ENCODE measurements at places on chromosomes 16 and 17. TPM values are rescaled to one million over a fixed set of nuclear protein-coding genes. Genes with fewer than 3 reads are reported as not detected.

The JUP gene
- total RNA-seq: 15.8 TPM

The SLC5A11 gene
- not detected for total RNA-seq

The PPY gene
- not detected for total RNA-seq

The SOST gene
- total RNA-seq: 0.50 TPM

The SEPTIN12 gene
- 0.28 TPM for total RNA-seq

The TM4SF5 gene
- total RNA-seq: not detected

DNA sequence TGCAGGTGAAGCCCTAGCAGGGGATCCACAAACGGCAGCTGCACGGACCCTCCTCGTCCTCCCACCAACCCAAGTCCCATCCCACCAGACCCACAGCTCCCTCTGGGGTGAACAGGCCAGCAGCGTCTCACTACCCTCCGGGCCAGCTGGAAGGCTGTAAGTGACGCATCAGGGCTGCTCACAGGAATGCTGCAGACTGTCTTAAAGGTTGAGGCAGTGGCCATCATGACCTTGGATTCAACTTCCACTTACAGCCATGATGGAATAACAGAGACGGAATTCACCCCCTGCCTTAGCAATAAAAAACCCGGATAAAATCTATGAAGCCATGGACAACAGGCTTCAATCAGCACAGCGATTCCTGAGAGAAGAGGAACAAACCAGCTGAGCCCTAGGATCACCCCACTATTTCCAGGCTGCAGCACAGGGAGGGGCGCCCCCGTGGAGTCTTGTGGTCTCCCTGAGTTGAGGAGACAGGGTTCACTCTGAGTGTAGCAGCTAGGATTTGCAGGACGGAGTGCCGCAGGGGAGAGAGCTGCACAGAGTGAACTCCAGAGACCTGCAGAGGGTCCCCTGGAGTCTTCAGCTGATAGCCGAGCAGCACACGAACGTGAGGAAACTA lies 10.5 kb downstream of the FAM83G start:
- no peak for DNase-seq
- H3K36me3 ChIP-seq: no peaks in the 10 kb centered on the region
- no peaks in the 10 kb centered on the region for H3K27me3 ChIP-seq
- no peak overlapping the region for H3K4me3 ChIP-seq
- no peaks in the 10 kb centered on the region for H3K4me1 ChIP-seq

DNA sequence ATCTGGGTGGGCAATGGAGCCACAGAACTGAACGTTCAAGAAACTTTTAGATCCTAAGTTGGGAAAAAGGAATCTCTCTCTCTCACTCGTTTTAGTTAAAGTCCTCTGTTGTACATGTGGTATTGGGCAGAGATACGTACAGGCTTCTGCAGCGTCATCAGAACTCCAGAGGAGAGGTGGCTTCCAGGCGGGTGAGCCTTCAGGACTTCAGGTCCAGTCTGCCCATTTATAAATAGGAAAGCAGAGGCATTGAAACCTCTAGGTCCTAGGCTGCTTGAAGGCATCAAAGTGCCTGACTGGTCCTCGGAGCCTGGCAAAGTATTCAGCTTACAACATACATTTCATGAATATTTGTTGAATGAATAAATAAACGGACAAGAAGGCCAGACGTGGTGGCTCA lies 8.1 kb upstream of the TNFRSF13B start:
- H3K27ac ChIP-seq: no peak overlapping the region
- no peaks in the 10 kb centered on the region for H3K36me3 ChIP-seq
- no peak overlapping the region for H3K4me3 ChIP-seq
- H3K4me1 ChIP-seq: no peaks in the 10 kb centered on the region
- DNase-seq: no peak

- no peak for DNase-seq
- no peak overlapping the region for H3K27ac ChIP-seq
- H3K36me3 ChIP-seq: peaks cover 42% of the 10 kb centered on the region
- H3K27me3 ChIP-seq: no peaks in the 10 kb centered on the region
- no peak overlapping the region for H3K4me3 ChIP-seq
- peaks cover 45% of the 10 kb centered on the region for H3K4me1 ChIP-seq
Measured at GRCh38 chr17:57648720-57649119, 96.4 kb downstream of the CCDC182 start.

- no peak overlapping the region for H3K27ac ChIP-seq
- DNase-seq: no peak
- peaks cover 10% of the 10 kb centered on the region for H3K4me1 ChIP-seq
- H3K4me3 ChIP-seq: no peak overlapping the region
Measured at GRCh38 chr17:37605813-37606505, 3.3 kb downstream of the SYNRG start.

DNA sequence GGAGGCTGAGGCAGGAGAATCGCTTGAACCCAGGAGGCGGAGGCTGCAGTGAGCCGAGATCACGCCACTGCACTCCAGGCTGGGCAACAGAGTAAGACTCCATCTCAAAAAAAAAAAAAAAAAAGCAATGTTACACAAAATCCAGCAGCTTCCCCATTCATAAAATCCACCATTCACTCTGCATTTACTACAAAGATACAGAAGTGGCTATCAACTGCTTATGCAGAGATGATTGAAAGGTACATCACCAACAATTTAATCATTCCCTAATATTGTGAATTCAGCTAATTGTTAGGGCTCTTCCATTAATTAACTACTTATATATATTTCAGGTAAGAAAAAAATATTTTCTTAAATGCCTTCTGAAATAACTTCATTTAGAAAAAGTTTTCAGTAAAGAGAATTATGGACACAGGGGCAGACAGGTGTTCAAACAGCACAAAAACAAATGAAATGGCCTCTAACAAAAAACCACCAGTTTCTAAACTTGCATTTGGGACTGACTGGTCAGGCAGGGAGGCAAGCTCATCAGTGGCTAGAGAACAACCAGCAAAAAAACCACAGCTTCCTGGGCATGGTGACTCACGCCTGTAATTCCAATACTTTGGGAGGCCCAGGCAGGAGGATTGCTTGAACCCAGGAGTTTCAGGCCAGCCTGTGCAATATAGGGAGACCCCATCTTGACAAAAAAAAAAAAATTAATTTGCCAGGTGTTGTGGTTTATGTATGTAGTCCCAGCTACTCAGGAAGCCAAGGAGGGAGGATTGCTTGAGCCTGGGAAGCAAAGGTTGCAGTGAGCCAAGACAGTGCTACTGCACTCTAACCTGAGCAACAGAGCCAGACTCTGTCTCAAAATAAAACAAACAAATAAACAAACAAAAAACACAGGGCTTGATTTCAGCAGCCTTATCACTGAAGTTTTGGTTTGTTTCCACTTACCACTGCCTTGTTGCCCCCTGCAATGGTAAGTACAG lies 26.3 kb downstream of the ERN1 start:
- H3K27me3 ChIP-seq: no peaks in the 10 kb centered on the region
- DNase-seq: no peak
- no peak overlapping the region for H3K4me3 ChIP-seq
- no peaks in the 10 kb centered on the region for H3K4me1 ChIP-seq

GRCh38 chr17:1173432-1174262 lies 6.1 kb downstream of the ABR start:
- no peak overlapping the region for H3K4me3 ChIP-seq
- peaks cover 34% of the 10 kb centered on the region for H3K36me3 ChIP-seq
- no peaks in the 10 kb centered on the region for H3K27me3 ChIP-seq
- DNase-seq: no peak

- no peaks in the 10 kb centered on the region for H3K27me3 ChIP-seq
- peak overlapping the region; percentile 97 for H3K27ac ChIP-seq
- DNase-seq: peak; percentile 16
- peaks cover 11% of the 10 kb centered on the region for H3K4me1 ChIP-seq
- H3K4me3 ChIP-seq: peak overlapping the region; percentile 84
Measured at GRCh38 chr16:74607310-74607961, 522 bp upstream of the GLG1 start.

DNA sequence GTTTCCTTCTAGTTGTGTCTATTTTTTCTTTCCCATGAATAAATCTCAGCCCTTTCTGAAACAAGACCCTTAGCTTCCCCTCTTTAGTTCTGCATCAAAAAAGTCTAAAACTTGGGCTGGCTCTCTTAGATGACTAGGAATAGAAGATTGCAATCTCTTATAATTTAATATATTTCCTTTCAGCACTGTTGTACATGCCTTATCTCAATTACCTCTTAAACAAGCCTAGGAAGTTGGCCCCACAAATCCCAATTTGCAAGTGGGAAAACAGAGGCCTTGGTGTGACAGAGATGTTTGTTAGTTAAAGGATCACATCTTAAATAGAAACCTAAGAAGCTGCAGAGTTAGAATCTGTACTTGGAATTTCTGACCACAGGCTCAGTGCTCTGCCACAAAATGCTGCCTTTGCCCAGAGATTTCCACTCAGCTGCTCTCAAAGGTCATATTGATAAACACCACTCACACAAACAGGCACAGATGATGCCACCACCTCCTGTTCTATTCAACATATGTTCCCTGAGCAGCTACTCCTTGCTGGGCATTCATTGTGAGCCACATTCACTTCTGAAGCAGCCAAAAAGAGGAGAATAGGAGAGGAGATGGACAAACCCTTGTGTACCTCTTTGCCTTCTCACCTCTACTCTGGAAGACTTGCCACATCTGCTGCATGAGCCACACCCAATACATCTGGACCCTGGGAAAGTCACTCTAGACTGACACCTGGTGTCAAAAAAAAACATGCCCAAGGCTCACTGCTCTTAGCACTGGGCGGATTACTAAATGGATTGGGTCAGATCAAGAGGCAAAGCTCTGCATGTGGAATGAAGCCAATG lies 5.5 kb downstream of the CCDC182 start:
- H3K36me3 ChIP-seq: no peaks in the 10 kb centered on the region
- DNase-seq: no peak
- peaks cover 5% of the 10 kb centered on the region for H3K4me1 ChIP-seq
- no peak overlapping the region for H3K4me3 ChIP-seq
- H3K27ac ChIP-seq: no peak overlapping the region

- no peaks in the 10 kb centered on the region for H3K36me3 ChIP-seq
Measured at GRCh38 chr16:75122609-75123008, 6.0 kb upstream of the LDHD start.

DNA sequence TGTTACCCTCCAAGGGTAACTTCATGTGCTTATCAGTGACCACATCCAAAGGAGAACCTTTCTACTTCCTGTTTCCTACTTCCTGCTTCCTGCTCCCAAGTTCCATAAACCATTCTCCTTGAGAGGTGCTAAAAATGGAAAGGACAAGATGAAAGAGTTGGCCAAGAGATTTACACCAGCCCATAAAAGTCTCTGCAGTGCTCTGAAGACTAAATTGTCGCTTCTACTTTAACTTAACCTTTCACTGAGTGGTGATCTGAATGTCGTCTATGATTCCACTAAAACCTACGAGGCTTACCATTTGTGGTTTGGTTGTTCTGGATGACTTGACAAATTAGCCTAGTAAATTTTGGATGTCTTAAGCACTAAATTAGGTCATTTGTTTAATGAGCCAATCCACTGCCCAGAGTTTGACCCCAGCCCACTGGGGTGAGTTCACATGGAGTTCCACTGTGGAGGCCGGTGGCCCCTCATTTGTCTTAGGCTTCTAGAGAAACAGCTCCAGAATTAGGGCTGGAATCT lies 333.1 kb downstream of the FOXL1 start:
- no peak overlapping the region for H3K4me3 ChIP-seq
- DNase-seq: no peak
- H3K27ac ChIP-seq: peak overlapping the region; percentile 36
- H3K4me1 ChIP-seq: peaks cover 19% of the 10 kb centered on the region
- H3K36me3 ChIP-seq: no peaks in the 10 kb centered on the region

GRCh38 chr17:47889734-47890529 lies 6.1 kb upstream of the SP2 start:
- no peaks in the 10 kb centered on the region for H3K27me3 ChIP-seq
- H3K36me3 ChIP-seq: no peaks in the 10 kb centered on the region
- no peak overlapping the region for H3K4me3 ChIP-seq
- no peak overlapping the region for H3K27ac ChIP-seq
- peak; percentile 92 for DNase-seq
- H3K4me1 ChIP-seq: peaks cover 6% of the 10 kb centered on the region

GRCh38 chr17:1914661-1915083 lies 84.9 kb downstream of the RPA1 start:
- no peak overlapping the region for H3K27ac ChIP-seq
- no peak overlapping the region for H3K4me3 ChIP-seq
- H3K27me3 ChIP-seq: peaks cover 2% of the 10 kb centered on the region
- no peaks in the 10 kb centered on the region for H3K36me3 ChIP-seq
- no peak for DNase-seq

DNA sequence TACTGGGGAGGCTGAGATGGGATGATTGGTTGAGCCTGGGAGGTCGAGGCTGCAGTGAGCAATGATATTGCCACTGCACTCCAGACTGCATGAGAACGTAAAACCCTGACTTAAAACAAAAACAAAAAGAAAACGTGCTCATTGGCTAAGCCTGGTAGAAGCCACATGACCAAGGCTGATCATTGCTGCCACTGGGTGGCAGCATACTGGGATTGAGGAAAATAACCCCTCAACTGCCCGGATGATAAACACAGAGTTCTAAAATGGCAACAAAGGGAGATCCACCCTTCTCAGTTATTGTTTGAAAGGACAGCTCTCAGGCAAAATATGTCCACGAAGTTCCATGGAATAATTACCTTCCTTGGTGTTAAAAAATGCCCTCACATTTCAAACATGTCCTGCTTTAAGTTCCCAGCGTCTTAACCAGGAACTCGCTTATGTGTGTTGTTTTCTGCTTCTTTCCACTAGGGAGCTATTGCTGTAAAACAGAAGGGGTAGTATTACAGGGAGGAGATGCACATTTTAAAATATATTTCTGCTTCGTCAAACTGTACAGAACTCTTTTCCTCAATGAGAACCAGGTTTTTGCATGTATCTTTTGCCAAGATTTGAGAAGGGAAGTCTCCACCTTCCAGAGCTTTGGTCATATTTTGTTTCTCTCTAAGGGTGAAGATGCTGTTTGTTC lies 675.3 kb downstream of the MAF start:
- no peak for DNase-seq
- H3K36me3 ChIP-seq: no peaks in the 10 kb centered on the region
- peaks cover 2% of the 10 kb centered on the region for H3K4me1 ChIP-seq

GRCh38 chr17:8121681-8122421 lies 2.1 kb downstream of the HES7 start:
- H3K27me3 ChIP-seq: peaks cover 44% of the 10 kb centered on the region
- no peaks in the 10 kb centered on the region for H3K36me3 ChIP-seq
- H3K27ac ChIP-seq: no peak overlapping the region
- H3K4me3 ChIP-seq: peak overlapping the region; percentile 82
- peak; percentile 84 for DNase-seq

Data from spinal cord (tissue), 10 donors.